Bronchial epithelial cell (primary cell): ENCODE measurements at places on chromosomes 4 and X. TPM values are rescaled to one million over a fixed set of nuclear protein-coding genes. Genes with fewer than 3 reads are reported as not detected.
A peak's percentile ranks its signal among the peaks of the same experiment; 100 is the strongest.

GRCh38 chrX:54045563-54046228 is 1.4 kb upstream of the PHF8 start:
- no peak for DNase-seq

DNA sequence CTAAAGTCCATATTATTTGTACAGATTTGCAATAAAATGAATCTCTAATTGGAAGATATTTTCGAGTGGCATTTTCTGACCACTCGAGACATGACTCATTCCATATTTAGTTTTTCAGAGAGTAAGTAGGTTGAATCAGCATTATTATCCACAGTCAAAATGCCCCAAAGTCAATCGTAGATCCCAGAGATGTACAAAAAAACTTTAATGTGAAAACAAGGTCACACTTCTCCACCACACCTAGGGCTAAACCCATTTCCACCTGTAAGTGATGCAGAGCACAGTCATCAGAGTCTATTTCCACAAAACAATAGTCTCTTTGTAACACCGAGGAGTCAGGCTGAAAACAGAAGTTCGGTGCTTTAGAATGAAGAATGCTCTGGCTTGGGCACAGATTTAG is 117.1 kb upstream of the TENM3 start:
- DNase-seq = peak; percentile 23

DNA sequence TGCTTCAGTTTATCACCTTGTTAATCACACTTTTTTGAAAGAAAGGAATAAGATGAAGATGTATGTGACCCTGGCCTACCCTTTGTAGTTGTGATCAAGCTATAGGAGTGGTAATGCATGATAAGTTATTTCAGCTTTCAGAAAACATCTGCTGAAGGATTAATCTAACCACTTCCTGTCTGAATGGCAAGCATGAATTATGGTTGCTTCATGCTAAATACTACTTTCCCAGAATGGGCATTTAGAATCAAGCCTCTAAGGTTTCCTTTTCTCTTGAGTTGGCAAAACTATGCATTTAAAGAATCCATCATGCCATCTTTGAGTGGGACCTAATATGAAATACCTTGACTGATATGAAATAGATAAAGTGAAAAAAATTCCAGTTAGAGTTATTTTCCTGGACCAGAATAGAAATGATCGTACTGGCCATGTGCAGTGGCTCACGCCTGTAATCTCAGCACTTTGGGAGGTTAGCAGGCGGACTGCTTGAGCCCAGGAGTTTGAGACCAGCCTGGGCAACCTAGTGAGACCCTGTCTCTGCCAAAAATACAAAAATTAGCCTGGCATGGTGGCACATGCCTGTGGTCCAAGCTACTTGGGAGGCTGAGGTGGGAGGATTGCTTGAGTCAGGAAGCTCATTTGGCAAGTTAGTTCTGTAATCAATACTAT is 59.1 kb downstream of the ANXA3 start:
- DNase-seq = no peak

GRCh38 chr4:98909646-98910401 is 19.1 kb downstream of the EIF4E start:
- DNase-seq = no peak

- peak; percentile 19 for DNase-seq
Observed at GRCh38 chr4:18082236-18082635, 60.7 kb upstream of the LCORL start.

DNA sequence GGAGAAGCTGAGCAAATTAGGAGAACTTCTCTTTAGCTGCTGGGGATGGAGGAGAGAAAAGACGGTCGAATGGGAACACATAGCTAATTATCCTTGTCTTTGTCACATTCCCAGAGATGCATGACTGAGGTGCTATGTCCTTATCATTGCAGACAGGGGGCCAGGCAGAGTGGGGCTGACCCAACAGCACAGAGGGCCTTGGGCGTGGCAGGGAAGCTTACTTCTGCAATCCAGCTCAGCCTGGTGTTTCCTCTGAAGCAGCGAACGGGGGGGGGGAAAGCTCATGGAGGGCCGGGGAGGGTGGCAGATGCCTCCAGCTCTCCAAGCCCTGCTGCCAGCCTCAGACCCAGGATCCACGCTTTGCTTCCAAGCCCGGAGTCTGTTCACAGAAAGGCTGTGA is 50.8 kb upstream of the HOPX start:
- DNase-seq = no peak

GRCh38 chrX:68999931-69000330 is 165.3 kb downstream of the PJA1 start:
- DNase-seq = peak; percentile 74

DNA sequence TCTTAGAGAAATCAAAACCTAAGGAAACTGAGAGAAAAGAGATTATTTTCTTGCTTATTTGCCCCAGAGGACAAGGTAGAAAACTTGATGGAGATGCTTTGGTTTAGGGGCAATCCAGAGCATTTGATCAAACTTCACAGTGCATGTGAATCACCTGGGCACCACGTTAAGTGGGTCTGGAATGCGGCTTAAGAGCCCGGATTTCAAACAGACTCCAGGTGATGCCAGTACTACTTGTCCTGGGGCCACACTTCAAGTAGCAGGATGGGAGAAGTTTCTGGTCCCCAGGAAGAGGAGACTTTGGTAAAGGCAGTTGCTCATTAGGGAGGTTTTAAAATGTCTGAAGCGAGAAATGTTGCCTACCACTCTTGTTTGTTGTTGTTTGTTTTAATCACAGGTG is 51.8 kb downstream of the PHOX2B start:
- no peak for DNase-seq

DNA sequence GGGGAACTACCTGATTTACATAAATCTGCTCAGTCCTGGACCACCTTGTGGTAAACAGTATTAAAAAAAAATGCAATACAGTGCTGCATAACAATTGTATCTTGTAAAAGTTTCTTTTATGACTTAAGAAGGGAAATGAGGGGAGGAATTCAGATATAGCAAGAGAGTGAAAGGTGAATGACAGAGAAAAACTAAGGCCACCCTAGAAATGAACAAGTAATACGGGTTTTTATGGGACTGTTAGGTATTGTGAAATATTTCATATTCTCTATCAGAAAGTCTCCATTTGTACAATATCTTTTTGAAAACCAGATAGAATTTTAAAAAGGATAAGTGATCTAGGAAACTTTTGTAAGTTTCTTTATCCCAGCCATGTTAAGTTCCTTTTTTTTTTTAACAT is 69.7 kb upstream of the NOCT start:
- DNase-seq = no peak

DNA sequence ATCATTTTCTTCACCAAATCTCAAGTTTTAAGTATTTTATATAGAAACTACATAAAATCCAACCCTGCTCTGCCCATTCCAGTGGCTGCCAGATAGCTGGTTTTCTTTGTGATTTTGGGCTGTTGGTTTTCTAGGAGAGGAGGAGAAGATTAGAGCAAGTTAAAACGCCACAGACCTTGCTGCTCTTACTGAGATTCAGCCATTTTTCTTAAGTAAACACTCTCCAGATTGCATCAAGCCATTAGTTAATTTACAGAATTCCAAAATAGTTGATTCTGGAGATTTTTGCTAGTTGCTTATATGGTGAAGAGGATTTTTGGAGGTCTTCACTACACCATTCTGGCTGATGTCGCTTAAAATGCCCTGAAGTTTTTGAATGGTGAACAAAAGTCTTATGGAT is 366.2 kb downstream of the MAPK10 start:
- DNase-seq = no peak

- no peak for DNase-seq
Observed at GRCh38 chr4:111045992-111046391, 423.1 kb upstream of the PITX2 start.

DNA sequence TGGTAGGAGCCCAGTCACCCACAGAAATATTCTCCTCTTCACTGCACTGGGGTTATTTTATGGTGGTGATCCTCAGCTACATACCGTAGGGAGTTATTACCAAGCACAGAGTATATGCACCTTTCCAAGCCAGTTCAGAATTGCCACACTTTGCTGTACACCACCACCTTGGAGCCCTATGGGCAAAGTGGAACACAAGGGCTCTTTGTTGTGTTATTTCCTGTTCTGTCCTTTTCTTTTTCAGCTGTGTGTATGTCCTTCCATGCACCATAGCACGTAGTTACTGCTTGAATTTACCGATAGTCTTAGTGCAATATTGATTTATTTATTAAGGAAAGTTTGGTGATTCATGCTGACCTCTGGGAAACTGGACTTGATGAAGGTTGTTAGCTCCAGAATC is 8.3 kb downstream of the RNF128 start:
- DNase-seq = no peak

GRCh38 chr4:94305466-94306225 is 37.0 kb downstream of the HPGDS start:
- no peak for DNase-seq

- no peak for DNase-seq
Observed at GRCh38 chr4:16116019-16116418, 32.2 kb upstream of the PROM1 start.

DNA sequence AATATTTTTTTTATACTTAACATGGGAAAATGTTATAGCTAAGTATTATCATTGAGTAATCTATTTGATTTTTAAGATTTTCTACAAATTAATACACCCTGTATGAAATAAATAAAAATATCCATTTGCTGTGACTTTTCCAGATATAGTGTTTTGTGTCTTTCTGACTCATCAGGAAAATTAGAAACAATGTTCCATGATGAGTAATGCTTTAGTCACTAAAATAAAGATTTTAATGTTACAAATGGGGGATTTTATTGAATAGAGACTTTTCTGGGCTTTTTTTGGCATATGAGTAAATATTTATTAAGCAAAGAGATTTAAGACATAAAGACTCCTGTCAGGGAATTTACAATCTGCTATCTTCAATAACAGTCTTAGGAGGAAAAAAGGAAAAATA is 279.2 kb upstream of the NOCT start:
- DNase-seq = peak; percentile 73

DNA sequence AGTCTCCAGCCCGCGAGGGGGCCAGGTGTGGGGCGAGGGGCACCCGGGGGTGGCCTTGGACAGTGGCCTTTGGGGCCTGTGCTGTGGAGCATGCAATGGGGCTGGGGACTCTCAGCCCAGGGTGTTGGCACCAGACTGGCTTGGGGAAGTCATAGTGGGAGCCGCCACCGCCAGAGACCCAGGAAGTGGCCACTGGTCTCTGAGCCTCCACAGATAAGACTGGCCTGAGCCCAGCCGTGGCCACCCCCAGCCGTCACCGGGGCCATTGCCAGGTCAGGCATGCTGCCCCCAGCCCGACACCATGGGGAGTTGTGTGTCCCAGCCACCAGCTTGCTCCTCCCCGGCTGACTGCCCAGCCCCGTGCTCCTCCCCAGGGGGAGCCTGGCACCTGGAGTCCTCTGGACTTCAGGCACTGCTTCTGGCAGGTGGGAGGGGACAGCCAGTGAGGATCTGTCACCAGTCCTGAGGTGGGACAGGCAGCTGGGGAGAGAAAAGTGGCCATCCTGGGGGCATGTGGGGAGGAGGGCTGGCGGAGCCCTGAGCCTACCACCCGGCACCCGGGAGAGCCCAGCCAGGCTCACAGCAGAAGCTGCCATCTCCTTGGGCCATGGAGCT is 32.5 kb downstream of the TACC3 start:
- no peak for DNase-seq

GRCh38 chr4:154781126-154781982 is at the start of gene RBM46:
TSS of gene RBM46 (plus strand) at chr4:154781272. CDS start at chr4:154796753, 15,481 bp downstream.
- DNase-seq = no peak

- peak; percentile 99 for DNase-seq
Observed at GRCh38 chr4:76892601-76893000, 5.3 kb downstream of the SOWAHB start.

DNA sequence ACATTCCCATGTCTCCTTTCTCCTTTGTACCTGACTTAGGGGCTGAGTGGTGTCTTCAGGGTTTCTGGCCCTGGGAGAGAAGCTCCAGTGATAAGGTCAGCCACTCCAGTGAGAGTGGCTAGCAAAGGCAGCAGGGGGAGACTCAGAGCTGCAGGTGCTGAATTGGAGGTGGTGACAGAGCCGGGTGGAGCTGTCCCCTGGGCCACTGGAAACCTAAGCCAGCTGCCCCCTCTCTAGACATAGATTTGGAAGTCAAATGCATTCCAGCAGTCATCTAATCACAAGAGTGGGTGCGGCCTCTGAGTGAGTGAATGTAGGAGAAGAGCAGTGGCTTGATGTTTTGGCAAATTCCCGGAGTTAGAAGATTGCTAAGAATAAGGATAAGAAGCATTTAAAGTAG is 28.5 kb downstream of the TRIM2 start:
- no peak for DNase-seq

- no peak for DNase-seq
Observed at GRCh38 chr4:159272273-159273140, 169.6 kb downstream of the RAPGEF2 start.

DNA sequence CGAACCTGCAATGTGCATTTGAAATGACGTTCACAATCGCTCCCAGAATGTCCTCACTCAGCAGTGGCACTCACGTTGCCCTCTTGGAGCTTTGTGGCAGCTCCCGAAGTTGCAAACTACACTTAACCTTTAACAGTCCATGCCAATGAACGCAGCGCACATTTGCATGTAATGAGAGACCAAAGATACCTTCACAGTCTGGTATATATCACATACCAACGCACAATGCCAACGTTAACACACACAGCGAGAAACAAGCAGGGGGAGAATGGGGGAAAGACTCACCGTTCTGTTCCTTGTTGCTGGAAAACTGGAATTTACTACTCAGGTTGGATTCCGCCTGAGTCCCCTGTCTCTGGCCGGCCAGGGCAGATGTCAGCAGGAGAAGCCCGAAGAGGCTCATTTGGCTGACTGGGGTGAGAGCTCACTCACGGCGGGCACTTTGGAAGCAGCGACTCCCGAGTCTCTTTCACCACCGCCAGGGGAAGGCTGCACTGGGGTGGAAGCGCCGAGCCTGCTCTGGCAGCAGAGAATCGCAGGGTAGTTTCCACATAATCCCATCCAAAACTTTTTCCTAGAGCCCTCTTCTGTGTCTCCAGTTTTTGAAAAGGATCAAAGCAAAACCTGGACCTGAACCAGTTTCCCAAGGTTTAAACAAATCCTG is 966 bp downstream of the PDGFC start:
- DNase-seq = peak; percentile 54

DNA sequence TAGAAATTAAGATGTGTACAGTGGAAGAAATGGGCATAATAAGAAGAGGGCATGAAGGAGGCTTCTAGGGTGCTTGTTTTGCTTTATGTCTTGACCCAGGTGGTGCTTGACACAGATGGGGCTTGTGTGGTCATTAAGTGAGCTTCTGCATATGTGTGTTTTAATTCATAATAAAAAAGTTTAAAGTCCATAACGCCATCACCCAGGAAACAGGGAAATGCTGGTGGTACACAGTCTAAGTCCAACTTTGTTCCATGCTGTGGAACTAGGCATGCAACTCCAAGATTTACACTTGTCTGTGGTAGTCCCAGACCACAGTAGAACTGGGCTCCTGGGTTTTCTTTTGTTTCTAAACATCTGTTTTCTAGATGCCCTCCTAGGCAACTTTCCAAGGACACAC is 511.9 kb downstream of the MID1IP1 start:
- DNase-seq = no peak

- DNase-seq = no peak
Observed at GRCh38 chr4:182338746-182339145, 95.5 kb downstream of the TENM3 start.

GRCh38 chr4:77190053-77190452 is 33.0 kb downstream of the CCNG2 start:
- DNase-seq = peak; percentile 84

The STPG2 gene
- total RNA-seq = 0.13 TPM in 1 of 2 replicates, not detected in the other

The MAGEB1 gene
- not detected in 2 replicates for total RNA-seq

The C4orf36 gene
- total RNA-seq = 1.8 and 2.4 TPM in 2 replicates

The SYAP1 gene
- total RNA-seq = 21.1 and 37.6 TPM in 2 replicates

The PHEX gene
- 5.3 and 16.6 TPM in 2 replicates for total RNA-seq

The NMU gene
- 4.2 and 20.4 TPM in 2 replicates for total RNA-seq

The APEX2 gene
- total RNA-seq = 7.1 and 14.3 TPM in 2 replicates

The NHSL2 gene
- total RNA-seq = not detected in 2 replicates
